Colonic mucosa (tissue), 4 donors: ENCODE measurements at places on chromosomes 11 and 22. TPM values are rescaled to one million over a fixed set of nuclear protein-coding genes. Genes with fewer than 3 reads are reported as not detected.

DNA sequence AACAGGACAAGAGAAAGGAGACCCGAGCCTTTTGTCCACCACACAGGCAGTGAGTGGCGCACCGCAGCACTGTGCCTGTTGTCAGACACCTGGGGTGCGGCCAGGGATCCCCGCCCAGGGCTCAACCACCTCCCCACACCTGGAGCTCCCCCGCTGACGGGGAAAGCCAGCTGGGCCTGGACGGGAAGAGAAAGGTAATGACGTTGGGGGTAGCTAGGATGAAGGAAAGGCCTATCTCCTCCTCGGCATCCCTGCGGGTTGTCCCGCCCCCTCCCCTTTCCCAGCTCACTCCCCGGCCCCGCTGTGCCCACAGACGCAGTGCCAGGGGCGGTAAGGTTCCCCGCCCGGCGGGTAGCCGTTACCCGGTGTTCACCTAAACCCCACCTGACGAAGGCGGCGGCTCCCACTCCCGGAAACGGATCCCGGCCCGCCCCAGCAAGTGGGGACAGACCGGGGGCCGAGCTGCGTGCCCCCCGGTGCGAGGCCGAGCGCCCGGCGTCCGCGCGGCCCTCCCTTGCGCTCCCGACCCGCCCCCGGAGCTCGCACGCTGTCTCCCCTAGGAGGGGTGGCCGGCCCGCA is 495 bp downstream of the HYOU1 start:
- no peaks in the 10 kb centered on the region for H3K27me3 ChIP-seq
- no peaks in the 10 kb centered on the region for H3K4me1 ChIP-seq
- DNase-seq = peak; percentile 56
- peaks cover 17% of the 10 kb centered on the region for H3K36me3 ChIP-seq
- H3K4me3 ChIP-seq = peak overlapping the region; percentile 93

DNA sequence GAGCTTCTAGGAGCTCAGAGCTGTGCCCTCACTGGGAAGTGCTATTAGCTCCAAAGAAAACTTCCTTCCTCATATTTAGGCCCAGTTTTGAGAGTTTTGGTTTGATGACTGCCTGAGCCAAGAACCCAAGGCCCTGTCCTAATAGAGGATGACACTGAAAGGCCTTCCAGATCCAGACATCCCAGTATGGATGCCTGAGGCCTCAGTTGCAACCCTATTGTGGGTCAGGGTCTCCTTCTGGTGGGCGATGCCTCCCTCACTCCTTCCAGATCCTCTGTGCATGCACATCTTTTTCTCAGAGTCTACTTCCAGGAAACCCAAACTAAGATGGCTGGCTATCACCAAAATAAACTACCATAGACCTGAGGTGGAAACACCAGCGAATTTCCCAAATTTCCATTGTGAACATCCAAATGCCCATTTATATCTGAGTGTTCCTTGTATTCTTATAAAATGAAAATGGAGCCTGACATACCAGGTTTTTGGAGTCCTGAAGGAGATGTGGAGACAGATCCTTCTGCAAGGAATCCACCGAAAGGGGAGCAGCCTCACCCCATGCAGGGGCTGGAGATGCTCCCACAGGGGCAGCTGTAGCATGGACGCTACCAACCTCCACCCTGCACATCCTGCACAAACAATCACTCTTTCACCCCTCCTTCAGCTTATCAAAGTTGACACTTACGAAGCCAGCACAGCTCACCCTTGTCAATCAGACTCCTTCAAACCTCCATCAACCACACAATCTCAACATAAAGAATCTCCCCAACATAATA is 61.1 kb downstream of the GGTLC2 start:
- no peak for DNase-seq
- H3K4me1 ChIP-seq = no peaks in the 10 kb centered on the region
- H3K27me3 ChIP-seq = no peaks in the 10 kb centered on the region
- H3K27ac ChIP-seq = no peak overlapping the region
- H3K4me3 ChIP-seq = no peak overlapping the region
- H3K36me3 ChIP-seq = no peaks in the 10 kb centered on the region

LRRC51 gene
- total RNA-seq = 6.2 TPM

DNA sequence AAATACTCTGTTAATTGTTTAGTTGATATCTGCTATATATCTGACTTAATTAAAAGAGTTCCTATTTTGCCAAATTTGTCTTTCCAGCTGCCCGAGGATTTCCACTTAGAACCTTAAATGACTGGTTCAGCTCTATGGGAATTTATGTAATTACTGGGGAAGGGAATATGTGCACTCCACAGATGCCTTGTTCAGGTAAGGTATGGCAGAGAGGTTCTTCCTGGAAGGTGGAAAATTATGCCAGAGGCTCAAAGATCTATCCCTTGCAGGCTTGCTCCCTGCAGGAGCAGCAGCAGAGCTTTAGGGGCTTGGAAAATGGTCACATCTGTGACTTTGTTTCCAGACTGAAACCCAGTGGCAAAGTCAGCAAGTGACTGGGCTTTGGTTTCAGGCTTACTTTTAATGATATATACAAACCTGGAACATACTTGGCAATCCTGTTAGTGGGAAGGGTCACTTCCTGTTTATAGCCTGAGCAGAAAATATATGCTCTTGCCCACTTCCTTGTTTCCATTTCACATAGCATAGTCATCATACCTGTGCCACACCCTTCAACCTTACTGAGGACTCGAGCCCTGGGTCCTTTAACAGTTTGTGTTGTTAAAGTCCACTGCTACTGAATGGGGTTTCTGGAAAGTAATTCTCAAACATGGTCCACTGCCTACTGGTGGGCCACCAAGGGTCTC is 23.7 kb downstream of the WBP2NL start:
- H3K27me3 ChIP-seq = no peaks in the 10 kb centered on the region
- H3K36me3 ChIP-seq = no peaks in the 10 kb centered on the region
- H3K27ac ChIP-seq = peak overlapping the region; percentile 67
- no peak overlapping the region for H3K4me3 ChIP-seq
- DNase-seq = peak; percentile 49
